ENCODE measurements at places on chromosomes 1 and 21. TPM values are rescaled to one million over a fixed set of nuclear protein-coding genes. Genes with fewer than 3 reads are reported as not detected.

- DNase-seq, result no peak
Observed at GRCh38 chr1:228402641-228403025, 4.0 kb downstream of the TRIM11 start.

GRCh38 chr1:168148916-168149315 is 12.2 kb upstream of the GPR161 start:
- DNase-seq, result no peak

AXDND1 gene
- total RNA-seq, result 0.20 TPM

ZYG11A gene
- total RNA-seq, result 0.12 TPM

DNA sequence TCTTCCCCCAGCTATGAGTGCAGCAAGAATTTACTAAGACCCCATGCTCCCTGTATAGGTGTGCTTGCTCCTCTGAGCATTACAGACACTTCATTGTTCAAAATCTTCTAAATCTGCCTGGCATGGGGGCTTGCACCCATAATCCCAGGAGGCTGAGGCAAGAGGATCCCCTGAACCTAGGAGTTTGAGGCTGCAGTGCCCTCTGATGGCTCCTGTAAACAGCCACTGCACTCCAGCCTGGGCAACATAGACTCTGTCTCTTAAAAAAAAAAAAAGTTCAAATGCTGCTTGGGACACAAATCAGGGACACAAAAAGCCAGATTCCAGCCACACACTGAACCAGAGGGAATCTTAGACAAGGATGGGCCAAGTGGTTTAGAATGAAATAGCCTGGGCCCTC is 3.4 kb upstream of the ACOT7 start:
- no peak for DNase-seq

GRCh38 chr1:86067626-86068025 is 88.9 kb downstream of the COL24A1 start:
- no peak for DNase-seq

- DNase-seq, result no peak
Observed at GRCh38 chr1:226547754-226548191, 791 bp upstream of the STUM start.

DNA sequence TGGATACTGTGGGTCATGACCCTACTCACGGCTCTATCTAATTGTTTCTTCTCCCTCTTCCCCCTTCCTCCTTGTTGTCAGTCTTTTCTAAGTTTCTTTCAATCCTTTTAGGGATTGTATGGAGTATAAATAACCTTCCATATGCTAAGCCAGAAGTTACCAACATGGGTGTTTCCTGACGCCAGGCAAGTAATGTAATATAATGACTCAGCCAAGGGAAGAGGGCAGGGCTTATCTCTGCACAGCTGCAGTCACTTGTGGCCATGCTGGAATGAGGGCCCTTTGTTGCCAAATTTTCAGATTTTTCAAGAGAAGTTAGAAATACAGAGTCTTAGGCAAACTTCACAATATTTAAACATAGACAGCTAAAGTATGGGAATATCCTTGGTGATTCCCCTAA is 194.6 kb downstream of the ST6GALNAC3 start:
- DNase-seq, result no peak

GRCh38 chr1:28123461-28123961 is 35.1 kb upstream of the EYA3 start:
- no peak for DNase-seq

DNA sequence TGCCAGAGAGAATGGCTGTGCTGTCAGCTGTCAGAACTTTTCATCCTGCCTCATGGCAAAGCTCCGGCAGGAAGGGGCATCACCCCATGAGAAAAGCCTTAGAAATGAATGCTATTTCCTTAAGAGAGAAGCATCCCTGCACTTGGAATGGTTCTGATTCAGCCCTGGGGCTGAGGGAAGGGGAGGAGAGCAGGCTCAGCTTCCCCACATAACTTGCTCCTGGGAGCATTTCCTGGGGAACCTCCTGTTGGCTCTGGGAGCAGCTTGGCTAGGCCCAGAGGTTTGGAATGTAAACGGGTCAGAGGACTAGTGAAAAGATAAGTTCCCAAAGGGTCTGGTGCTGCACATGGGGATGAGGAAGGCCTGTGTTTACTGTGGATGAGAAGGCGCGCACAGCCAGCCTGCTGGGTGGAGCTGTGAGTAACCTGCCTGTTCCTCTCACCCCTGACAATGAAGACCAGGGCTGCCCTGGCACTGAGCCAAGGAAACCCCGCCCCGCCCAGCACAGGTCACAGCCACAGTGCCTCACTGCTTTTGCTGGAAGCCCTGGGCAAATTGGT is 5.0 kb downstream of the PRELP start:
- no peak for DNase-seq

GRCh38 chr1:229600229-229600628 is 25.7 kb downstream of the TAF5L start:
- no peak for DNase-seq

- no peak for DNase-seq
Observed at GRCh38 chr21:38959692-38960061, 153.9 kb downstream of the ETS2 start.

PLEKHN1 gene
- 0.38 TPM for total RNA-seq

CACNA1S gene
- total RNA-seq, result 0.07 TPM

GRCh38 chr1:182357913-182358312 is 33.7 kb downstream of the GLUL start:
- no peak for DNase-seq

DNA sequence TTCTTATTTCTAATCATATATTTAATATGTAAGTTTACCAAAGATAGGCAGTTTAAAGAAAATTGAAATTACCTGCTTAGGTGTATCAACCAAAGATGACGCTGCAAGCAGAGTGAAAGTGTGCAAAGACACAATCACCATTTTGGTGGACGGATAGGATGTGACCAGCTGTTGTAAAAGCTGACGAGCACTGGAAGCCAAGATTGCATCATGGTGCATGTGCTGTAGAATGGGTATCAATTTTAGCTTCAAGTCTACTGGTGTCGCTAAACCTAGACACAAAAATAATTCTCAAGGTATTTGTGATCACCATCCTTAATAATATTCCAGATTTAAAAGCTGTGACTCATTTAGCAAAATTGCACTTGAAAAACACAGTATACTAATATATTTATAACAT is 28.2 kb downstream of the INTS7 start:
- DNase-seq, result no peak

FMO2 gene
- 0.24 TPM for total RNA-seq

GRCh38 chr1:47196622-47197021 is 6.8 kb upstream of the PDZK1IP1 start:
- no peak for DNase-seq

SPRR2E gene
- not detected for total RNA-seq

DNA sequence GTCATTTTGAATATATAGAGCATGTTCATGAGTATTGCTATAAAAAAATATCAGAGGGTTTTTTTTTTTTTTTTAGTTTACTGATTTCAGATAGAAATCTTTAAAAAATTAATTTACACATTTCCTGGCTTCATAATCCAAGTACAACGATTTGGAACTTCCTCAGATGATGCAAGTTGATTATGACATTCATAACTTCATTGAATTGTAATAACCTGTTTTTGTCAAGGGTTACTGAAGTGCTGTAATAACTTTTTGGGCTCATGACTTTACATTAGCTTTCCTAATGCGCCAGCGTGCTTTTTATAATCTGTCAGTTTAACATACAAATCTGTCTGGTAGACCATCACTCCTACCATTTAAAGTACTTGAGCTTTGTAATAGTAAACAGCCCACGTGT is 81.3 kb downstream of the SASS6 start:
- no peak for DNase-seq

DNA sequence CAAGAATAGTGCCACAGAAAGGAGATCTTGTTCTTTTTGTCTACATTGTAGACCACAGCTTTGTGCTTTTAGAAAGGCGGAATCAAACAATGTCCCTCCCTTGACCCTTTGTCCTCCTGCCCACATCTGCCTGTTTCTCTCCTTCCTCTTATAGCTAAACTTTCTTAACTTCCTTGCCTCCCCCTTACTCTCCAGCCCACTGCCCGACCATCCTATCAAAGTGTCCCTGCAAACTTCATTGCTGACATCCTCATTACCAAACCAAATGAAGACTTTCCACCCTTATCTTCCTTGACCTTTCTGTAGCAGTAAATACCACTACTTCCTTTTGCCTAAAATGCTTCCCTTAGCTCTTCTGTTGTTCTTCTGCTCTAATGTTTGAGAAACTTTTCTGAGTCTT is 5.0 kb downstream of the SELP start:
- DNase-seq, result no peak

C1orf146 gene
- not detected for total RNA-seq

GRCh38 chr1:224540535-224540934 is 75.6 kb upstream of the CNIH3 start:
- DNase-seq, result no peak

- DNase-seq, result no peak
Observed at GRCh38 chr1:30786264-30786991, 28.9 kb upstream of the LAPTM5 start.

GRCh38 chr1:82486468-82486867 is 685.7 kb downstream of the ADGRL2 start:
- DNase-seq, result no peak

DNA sequence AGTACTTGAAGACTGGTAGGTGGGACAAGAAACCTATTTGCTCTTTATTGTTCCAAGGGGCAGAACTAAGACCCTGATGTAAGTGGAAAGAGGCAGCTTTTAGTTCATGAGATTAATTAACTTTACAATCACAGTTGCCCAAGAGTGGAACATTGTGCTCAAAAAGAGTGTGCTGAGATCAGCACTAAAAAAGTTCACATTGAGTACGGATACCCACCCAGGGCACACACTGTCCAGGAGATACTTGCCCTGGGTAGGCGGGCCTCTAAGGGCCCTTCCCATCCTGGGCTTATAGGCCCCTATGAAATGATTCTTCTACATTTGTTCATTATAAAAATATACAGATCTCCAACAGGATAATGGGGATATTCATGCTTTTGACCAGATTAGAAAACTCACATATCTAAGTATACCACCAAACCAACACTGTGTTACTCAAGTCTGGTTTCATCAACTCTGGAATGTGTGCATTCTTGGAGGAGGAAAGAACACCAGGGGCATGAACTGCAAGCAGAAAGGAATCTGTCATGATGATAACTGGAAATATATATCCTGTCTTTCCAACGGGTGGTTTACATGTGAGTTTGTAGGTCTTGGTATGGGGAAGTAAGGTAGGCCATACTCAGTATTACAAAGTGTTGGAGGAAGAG is 626.2 kb downstream of the SMYD3 start:
- DNase-seq, result no peak

XKR8 gene
- total RNA-seq, result 3.5 TPM

- DNase-seq, result no peak
Observed at GRCh38 chr1:15704526-15705183, 20.5 kb downstream of the PLEKHM2 start.

- DNase-seq, result no peak
Observed at GRCh38 chr1:228477263-228477662, 9.9 kb upstream of the RNF187 start.

CYP4A22 gene
- not detected for total RNA-seq

- DNase-seq, result no peak
Observed at GRCh38 chr1:58765006-58765405, 18.8 kb downstream of the JUN start.

DNA sequence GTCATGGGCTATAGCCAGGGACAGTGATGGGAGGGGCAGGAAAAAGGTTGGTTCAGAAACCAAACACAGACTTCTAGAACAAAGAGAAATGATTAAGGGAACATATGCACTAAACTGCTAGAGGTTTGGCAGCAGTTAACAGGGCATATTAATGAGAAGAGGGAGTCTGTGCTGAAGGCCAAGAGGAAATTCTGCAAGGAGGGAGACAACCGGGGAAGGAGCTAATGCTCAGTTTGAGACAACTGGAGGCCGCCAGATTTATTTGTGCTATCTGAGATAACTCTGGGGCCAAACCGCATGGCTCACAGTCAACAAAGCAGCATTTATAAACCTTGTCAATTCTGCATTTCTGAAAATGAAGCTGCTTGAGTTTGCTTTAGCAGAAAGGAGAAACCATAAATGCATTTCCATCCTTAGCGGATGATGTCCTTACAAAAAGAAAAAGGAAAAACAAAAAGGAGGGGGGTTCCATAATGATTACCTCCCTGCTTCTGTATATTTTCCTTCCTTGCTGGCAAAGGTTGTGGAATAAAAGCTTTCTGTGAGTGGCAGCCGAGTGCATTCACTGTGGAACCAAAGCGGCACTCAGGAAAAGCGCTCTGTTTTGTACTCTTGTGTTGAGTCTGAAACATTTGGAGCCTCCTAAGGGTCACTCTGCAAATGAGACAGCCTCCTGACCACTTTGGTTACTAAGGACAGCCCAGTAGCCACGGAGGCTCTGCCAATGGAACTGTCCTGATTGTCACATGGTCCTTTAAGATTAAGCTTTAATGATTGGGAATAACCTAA is 70.3 kb downstream of the SIM2 start:
- no peak for DNase-seq

GRCh38 chr21:24897883-24898282 is 709.4 kb downstream of the MRPL39 start:
- DNase-seq, result no peak

SLC27A3 gene
- total RNA-seq, result 10.6 TPM

DNA sequence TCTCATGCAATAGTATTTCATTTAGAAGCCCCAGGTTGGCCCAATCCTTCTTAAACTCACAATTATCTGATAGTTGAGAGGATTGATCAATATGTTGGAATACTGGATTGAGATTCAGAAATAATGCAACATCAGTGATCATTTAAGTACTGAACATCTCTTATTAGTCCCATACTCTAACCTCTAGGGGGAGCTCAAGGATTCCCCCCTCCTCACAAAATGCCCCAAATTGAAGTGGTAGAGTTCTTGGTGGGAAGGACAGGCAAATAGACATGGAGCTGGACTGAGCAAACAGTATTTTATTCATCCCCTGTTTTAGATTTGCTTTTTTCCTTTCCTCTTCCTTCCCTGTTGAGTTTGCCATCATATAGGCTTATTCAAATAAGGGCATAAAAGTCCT is 62.8 kb downstream of the NGF start:
- DNase-seq, result no peak

CLDN19 gene
- not detected for total RNA-seq

- DNase-seq, result peak; percentile 86
Observed at GRCh38 chr1:38045401-38046332, 926 bp downstream of the POU3F1 start.

GRCh38 chr1:147892216-147892615 is 10.4 kb upstream of the GJA8 start:
- no peak for DNase-seq

- no peak for DNase-seq
Observed at GRCh38 chr1:57307392-57308170, 116.3 kb downstream of the DAB1 start.

LDLRAD1 gene
- total RNA-seq, result not detected

DNA sequence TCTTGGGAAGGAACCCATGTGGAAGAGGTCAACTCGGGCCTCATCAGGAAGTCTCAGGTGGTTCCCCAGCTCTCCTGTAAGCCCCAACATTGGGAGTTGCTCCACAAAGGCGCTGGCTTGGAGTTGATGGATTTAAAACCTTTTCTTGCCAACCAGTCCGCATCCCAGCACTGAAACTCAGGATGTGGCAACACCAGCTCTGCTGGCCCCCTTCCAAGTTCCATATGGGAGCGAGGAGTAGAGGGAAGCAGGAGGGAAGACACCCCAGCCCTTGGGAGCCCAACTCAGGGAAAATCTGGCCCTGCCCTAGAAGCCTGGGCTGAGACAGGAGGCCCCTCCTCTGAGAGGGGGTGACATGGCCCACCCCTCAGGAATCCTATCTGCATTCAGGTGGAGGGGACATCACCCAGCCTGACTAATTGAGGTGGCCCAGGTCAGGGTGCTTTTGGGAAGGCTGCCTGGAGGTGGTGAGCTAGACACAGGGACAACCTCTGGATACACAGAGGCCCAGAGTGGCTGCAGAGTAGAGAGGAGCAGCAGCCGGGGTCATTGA is 33.1 kb upstream of the DMBX1 start:
- no peak for DNase-seq

BCAS2 gene
- total RNA-seq, result 42.3 TPM

GRCh38 chr1:244186372-244186771 is 135.3 kb downstream of the ZBTB18 start:
- DNase-seq, result no peak

All from chondrocyte (in vitro differentiated cells).